Endothelial cell of umbilical vein (primary cell): ENCODE measurements at places on chromosomes 2 and 18. TPM values are rescaled to one million over a fixed set of nuclear protein-coding genes. Genes with fewer than 3 reads are reported as not detected.

SCG2 gene
- not detected in 2 replicates for total RNA-seq

SLC4A3 gene
- total RNA-seq, result 0.21 and 0.35 TPM in 2 replicates

- DNase-seq, result no peak
Measured at GRCh38 chr2:36373149-36373926, 17.8 kb downstream of the CRIM1 start.

CELF4 gene
- total RNA-seq, result not detected in 2 replicates

GRCh38 chr2:237208373-237209260 lies 122.9 kb downstream of the COPS8 start:
- DNase-seq, result no peak

INPP5D gene
- 43.3 and 46.6 TPM in 2 replicates for total RNA-seq

CYS1 gene
- total RNA-seq, result 0.25 TPM in 1 of 2 replicates, not detected in the other

CCDC74B gene
- 1.6 and 4.8 TPM in 2 replicates for total RNA-seq

GRCh38 chr2:43131890-43132682 lies 94.3 kb downstream of the ZFP36L2 start:
- no peak for DNase-seq

GRCh38 chr2:67216881-67217280 lies 180.3 kb upstream of the ETAA1 start:
- no peak for DNase-seq

GRCh38 chr2:182110347-182110746 lies 124.7 kb downstream of the PPP1R1C start:
- no peak for DNase-seq
